ENCODE measurements at places on chromosomes 5 and 9.

DNA sequence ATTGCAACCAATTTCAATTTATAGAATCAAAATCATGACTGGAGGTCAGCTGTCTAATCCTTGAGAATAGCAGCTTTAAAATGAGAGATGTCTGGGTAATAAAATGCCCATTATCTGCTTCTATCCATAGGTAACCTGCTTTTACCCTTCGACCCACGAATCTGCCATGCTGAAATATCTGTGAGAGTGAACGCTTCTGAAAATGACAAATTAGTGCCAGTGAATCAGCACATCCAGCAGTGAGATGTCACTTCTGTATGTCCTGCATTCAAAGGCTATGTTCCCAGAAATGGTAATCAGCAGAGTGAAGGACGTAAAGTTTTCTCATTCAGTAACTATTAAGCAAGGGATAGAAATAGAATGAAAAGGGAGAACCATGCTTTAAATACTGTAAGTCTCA, 532.4 kb upstream of the ITGA1 start:
- DNase-seq, result no peak

DNA sequence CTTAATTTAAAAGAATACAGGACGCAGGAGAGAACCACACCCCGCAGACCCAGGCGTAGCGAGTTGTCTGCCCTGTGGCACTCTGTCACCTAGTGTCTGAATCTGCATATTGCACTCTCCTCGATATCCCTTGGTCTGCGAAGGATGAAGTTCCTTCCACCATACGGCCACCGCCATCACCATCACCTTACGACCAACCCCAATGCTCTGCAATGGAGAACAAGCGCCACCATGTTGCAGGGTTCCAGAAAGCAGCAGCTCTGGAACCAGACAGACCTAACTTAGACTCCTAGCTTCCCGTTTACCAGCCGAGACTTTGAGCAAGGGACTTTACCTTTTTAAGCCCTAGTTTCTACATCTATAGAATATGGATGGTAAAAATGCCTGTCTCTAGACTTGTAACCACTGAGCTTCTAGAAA, 77.4 kb upstream of the DMRT1 start:
- no peak for DNase-seq

DNA sequence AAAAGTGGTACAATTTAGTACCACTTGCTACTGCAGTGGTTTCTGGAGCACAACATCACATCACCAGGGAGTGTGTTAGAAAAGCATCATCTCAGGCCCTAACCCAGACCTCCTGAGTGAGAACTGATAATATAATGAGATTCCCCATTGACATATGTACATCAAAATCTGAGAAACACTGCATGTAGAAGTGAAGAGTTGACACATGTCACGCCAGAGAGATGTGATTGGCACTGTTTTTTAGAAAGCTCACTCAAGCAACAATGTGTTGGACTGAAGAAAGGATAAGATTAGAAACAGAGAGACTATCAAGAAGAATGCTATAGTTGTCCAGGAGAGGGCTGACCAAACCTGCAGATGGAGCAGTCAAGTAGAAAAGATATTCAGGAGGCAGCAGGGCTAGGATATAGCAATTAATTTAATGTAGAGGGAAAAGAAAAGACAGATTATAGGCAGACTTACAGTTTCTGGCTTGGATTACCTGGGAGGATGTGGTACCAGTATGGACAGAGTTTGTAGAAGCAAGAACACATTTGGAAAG, 324.4 kb upstream of the ADAMTSL1 start:
- no peak for DNase-seq

- DNase-seq, result no peak
These were observed 8.9 kb downstream of the ARAP3 start for GRCh38 chr5:141672841-141673813.

GRCh38 chr9:3912280-3912679, 386.5 kb upstream of the RFX3 start:
- DNase-seq, result no peak
